ENCODE measurements at places on chromosomes 3 and 15.

- DNase-seq: no peak
Measured at GRCh38 chr15:68421115-68421551, 10.8 kb downstream of the ITGA11 start.

- DNase-seq: no peak
Measured at GRCh38 chr15:66961407-66961884, 104.0 kb upstream of the SMAD3 start.

DNA sequence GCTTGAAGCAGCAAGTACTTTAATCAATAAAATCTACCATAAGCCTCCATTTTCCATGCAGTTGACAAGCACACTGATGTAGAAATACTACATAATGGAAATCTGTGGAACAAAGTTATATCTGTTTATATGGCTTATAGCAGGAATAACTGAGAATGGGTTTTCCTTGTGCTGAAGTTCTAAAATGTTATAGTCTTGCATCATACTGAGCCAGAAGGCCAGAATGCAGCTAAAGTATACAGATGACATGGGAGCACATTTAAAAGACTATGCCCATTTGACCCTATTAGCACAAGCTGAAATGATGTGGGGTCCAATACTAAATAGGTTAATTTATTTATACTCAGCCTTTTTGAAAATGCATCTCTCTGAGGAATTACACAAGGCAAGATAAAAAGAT, 25.1 kb downstream of the SLC24A5 start:
- no peak for DNase-seq

GRCh38 chr3:54322354-54322753, 200.0 kb downstream of the CACNA2D3 start:
- no peak for DNase-seq

GRCh38 chr15:69472046-69472445, 19.4 kb downstream of the RPLP1 start:
- DNase-seq: no peak

GRCh38 chr3:141178551-141178950, 53.1 kb upstream of the PXYLP1 start:
- DNase-seq: no peak

DNA sequence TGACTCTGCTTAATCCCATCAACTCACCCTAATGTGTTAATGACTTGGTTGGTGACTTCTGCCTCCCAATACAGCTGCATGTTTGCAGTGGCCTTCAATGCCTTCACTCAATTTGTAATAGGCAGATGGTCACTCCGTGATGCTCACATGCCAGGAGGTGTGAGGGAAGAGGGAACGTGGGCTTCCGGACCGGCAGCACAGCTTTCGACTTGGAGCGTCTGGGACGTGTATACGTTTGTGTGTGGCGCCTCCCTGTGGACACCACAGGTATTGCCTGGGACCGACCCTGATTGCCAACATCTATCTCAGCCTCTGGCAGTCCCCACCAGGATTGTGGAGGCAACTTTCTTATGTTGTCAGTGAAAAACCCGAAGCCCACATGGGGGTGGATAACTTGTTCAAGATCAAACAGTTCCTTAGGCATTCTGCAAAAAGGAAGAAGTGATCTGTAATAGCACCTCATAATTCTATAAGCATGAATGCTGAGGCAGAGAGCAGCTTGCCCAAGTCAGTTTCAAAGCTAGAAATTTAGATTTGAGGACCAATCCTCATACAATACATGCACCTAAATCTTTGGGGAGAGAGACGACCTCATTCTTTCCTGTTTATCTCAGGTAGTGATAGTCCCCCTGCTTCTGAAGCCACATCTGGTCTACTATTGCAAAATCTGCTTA, 16.9 kb downstream of the MRPL46 start:
- DNase-seq: peak; percentile 25

- no peak for DNase-seq
Measured at GRCh38 chr3:80234706-80235105, 466.9 kb upstream of the ROBO1 start.

DNA sequence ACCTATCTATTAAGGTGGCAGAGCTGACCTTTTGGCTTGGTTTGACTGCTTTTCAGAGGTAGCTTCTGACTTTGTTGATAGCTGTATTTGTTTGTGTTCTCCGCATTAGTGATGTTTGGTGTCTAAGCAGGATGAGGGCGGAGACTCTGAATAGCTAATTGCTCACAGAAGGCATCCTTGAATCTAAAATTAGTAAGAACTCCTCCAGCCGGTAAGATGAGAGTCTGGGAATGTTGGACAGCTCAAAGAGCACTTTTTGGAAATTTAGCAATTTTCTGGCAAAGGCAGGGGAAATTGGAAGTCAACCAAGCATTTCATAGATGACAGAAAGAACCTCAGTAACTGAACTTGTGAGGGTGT, 174.1 kb downstream of the KLHL25 start:
- no peak for DNase-seq

DNA sequence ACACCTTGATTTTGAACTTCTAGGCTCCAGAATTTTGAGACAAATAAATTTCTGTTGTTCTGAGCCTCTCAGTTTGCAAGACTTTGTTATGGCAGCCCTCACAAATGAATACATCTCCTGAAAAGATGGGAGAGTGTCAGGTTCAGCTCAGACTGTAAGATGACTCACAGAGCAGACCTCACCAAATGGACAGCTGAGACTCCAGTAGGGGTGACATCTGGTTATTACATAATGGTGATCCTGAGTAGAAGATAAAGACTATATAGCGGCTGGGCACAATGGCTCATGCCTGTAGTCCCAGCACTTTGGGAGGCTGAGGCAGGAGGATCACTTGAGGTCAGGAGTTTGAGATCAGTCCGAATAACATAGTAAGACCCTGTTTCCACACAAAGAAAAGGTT, 26.2 kb upstream of the MTMR14 start:
- DNase-seq: no peak

- DNase-seq: no peak
Measured at GRCh38 chr3:177262396-177262795, 65.1 kb upstream of the TBL1XR1 start.

DNA sequence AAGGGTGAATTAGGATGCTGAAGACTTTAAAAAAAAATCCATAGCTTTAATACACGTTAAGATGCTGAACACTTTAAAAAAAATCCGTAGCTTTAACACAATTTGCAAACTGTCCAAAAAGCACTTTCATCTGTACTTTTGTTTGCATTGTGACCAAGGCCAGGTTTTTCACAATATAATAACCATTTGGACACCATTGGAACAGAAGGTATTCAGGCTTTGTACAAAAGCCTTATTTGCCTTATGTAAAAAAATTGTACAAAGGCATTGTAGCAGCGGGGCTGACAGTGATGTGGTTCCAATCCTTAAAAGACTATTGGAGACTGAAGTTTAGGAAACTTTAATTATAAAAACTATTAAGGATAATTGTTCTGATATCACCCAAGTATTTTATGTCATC, 15.2 kb upstream of the ICE2 start:
- no peak for DNase-seq

- no peak for DNase-seq
Measured at GRCh38 chr15:93428807-93429351, 339.9 kb upstream of the RGMA start.

- no peak for DNase-seq
Measured at GRCh38 chr3:72582211-72582878, 265.9 kb downstream of the SHQ1 start.

GRCh38 chr3:157832588-157832987, 273.6 kb downstream of the SHOX2 start:
- DNase-seq: no peak

GRCh38 chr3:53142986-53143385, 12.8 kb upstream of the RFT1 start:
- no peak for DNase-seq

- DNase-seq: no peak
Measured at GRCh38 chr3:12553921-12554391, 2.9 kb upstream of the MKRN2 start.

DNA sequence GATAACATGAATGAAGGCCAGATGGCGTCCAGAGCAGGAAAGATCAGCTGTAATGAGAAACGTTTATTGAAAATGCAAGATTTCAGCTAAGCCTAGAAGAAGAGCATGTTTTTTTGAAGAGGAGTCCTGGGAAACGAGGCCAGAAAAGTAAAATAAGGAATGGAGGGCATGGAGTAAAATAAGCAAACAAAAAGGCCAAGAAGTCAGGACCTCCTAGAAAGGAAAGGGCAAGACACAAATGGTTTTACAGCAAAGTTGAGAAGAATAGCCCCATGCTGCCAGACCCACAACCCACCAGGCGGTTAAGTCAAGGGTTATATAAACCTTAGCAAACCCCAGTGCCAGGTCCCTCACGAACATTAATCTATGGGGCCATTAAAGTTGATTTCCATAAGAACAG, 30.5 kb downstream of the LRIG1 start:
- no peak for DNase-seq

DNA sequence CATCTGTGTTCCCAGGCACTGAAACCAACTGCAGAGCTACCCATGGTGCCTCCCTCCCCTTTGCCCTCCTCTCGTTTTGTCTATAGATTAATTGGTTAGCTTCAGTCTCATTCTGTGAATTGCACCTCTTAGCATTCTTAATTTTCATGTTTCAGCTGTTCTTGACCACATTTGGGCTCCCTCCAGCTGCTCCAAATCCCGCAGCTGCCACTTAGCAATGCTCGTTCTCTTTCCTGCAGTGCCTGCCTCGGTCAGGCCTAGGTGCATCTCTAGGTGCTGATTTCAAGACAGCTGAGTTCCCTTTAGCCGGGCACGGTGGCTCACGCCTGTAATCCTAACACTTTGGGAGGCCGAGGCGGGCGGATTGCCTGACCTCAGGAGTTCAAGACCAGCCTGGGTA, 47.0 kb upstream of the SMAD3 start:
- DNase-seq: no peak

DNA sequence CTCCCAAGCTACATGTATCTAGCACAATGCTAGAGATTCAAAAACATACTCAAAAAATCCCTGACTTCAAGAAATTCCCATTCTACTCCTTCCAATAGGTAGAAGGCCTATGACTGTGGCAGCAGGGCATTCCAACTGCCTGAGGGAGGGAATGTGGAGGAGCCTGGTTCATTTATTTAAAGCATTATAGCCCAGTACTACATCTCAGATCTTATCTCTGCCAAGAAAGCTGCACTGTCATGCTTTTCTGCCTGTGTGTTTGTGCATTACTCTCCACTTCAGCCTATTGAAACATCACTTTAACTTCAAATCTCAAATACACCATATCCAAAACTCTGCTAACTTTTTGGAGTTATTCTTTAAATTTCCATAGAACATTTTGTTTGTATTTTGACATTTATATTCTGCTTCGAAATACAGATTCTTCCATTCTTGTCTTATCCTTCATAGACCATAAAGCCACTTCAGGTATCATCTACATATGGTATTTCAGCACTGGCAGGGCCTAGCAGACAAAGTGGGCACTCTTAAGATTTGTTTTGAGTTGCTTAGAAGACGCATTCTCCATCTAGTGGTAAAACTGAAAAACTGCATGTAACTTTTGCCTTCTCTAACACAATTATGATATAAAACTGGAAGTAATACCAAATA, 59.1 kb upstream of the NEDD4 start:
- DNase-seq: no peak

- DNase-seq: no peak
Measured at GRCh38 chr3:10334042-10334441, 13.1 kb upstream of the SEC13 start.

DNA sequence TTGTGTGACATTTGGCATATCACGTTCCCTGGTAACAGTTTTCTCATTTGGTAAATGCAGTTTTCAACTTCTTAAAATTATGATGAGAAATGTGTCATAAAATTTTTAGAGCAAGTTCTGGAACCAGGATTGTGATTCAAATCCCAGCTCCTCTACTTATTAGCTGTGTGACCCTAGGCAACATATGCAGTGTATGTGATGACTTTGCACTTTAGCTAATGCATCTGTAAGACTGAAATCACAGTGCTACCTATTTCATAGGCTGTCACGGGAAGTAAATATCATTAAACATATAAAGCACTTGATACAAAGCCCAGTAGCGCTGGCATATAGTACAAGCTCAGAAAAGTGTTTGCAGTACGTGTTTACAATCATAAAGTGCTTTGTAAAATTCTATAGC, 419.4 kb downstream of the GRM7 start:
- no peak for DNase-seq

DNA sequence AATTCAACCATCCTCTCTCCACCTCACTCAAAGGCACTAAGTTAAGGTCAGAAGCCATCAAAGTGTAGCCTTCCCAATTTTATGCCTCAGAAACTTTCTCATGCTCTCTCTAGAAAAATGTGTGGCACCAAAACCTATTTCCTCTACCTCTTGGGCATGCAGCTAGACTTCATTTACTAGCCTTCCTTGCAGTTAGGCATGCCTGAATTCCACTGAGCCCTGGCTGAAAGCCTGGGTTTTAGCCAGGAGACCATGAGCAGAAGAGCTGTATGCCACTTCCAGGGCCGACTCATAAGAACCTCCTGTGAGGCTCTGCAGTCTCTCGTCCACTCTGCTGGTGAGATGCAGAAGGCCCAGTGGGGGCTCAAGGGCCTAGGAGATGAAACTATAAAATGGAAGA, 145.0 kb downstream of the MYLK start:
- DNase-seq: no peak

GRCh38 chr15:77354063-77354462, 65.8 kb downstream of the PEAK1 start:
- no peak for DNase-seq
